ENCODE measurements at places on chromosomes 3 and 15. TPM values are rescaled to one million over a fixed set of nuclear protein-coding genes. Genes with fewer than 3 reads are reported as not detected.

The ARRDC4 gene
- 9.9 TPM for total RNA-seq

The TEX55 gene
- not detected for total RNA-seq

The ZBTB20 gene
- 25.9 TPM for total RNA-seq

GRCh38 chr15:67884514-67885174 lies 44.8 kb upstream of the RNU6-1 start:
- DNase-seq: peak; percentile 49

The VIPR1 gene
- 0.15 TPM for total RNA-seq

Data from M059J (cell line).